HepG2 (cell line): ENCODE measurements at places on chromosomes 11 and 22. TPM values are rescaled to one million over a fixed set of nuclear protein-coding genes. Genes with fewer than 3 reads are reported as not detected.

The TRIM22 gene
- polyA plus RNA-seq = 3.2 and 3.4 TPM in 2 replicates

The CDC42BPG gene
- 0.55 and 0.99 TPM in 2 replicates for polyA plus RNA-seq

The TYMP gene
- polyA plus RNA-seq = 4.3 and 7.5 TPM in 2 replicates

The ADSL gene
- polyA plus RNA-seq = 123 and 126 TPM in 2 replicates

The MMP12 gene
- not detected in 2 replicates for polyA plus RNA-seq

The ROM1 gene
- 1.2 and 1.6 TPM in 2 replicates for polyA plus RNA-seq

The CASP5 gene
- polyA plus RNA-seq = not detected in 2 replicates

The LRP4 gene
- 4.7 and 4.8 TPM in 2 replicates for polyA plus RNA-seq

The IL18 gene
- polyA plus RNA-seq = 2.7 and 3.6 TPM in 2 replicates

The SLC22A6 gene
- polyA plus RNA-seq = not detected in 2 replicates

The TYR gene
- polyA plus RNA-seq = not detected in 2 replicates

The CASP1 gene
- 0.34 and 0.85 TPM in 2 replicates for polyA plus RNA-seq

The MMP1 gene
- 0.21 and 0.30 TPM in 2 replicates for polyA plus RNA-seq
